ENCODE measurements at places on chromosomes 3 and 15. TPM values are rescaled to one million over a fixed set of nuclear protein-coding genes. Genes with fewer than 3 reads are reported as not detected.

GRCh38 chr3:88230638-88231037, 80.9 kb downstream of the C3orf38 start:
- no peak for DNase-seq
- no peaks in the 10 kb centered on the region for H3K36me3 ChIP-seq
- H3K27ac ChIP-seq = no peak overlapping the region
- H3K27me3 ChIP-seq = no peaks in the 10 kb centered on the region

DNA sequence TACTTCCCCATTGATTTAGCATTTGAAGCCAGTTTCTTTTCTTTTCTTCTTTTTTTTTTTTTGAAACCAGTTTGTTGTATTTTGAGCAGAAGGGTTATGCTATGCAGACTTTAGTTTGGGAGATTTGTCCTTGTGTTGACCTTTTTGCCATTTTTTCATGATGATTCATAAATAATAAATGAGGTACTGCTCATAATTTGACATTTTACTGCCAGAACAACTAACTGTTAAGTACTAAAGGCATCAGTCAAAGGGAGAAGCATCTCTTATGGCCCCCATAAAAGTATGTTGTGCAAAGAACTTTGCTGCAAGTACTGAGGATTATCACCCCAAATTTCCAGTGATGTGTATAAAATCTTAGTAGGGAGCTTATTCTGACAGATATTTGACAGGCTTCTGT, 1.7 kb upstream of the GPR87 start:
- H3K27ac ChIP-seq = no peak overlapping the region
- DNase-seq = no peak
- H3K36me3 ChIP-seq = no peaks in the 10 kb centered on the region
- no peaks in the 10 kb centered on the region for H3K4me1 ChIP-seq
- H3K27me3 ChIP-seq = no peaks in the 10 kb centered on the region
- no peak overlapping the region for H3K4me3 ChIP-seq

GRCh38 chr3:101966226-101966625, 116.9 kb downstream of the NFKBIZ start:
- no peaks in the 10 kb centered on the region for H3K27me3 ChIP-seq
- no peak overlapping the region for H3K27ac ChIP-seq
- no peaks in the 10 kb centered on the region for H3K4me1 ChIP-seq
- no peak for DNase-seq
- H3K36me3 ChIP-seq = no peaks in the 10 kb centered on the region

DNA sequence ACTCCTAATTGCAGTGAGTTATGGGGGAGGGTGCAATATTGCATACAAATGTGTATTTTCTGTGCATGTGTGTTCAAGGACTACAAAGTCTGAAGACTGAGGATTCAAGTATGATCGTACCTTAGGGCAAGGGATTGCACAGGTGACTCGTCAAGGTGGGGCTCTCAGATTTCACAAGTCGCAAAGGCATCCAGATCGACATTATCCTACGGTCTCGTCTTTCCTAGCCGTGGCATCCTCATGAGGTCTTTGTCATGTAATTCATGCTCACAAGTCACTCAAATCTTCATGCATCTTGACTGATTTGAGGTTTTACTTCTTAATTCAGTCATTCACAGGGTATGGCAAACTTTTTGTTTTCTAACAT, 191.4 kb upstream of the HES1 start:
- H3K4me3 ChIP-seq = no peak overlapping the region
- H3K36me3 ChIP-seq = no peaks in the 10 kb centered on the region
- no peaks in the 10 kb centered on the region for H3K27me3 ChIP-seq
- H3K4me1 ChIP-seq = no peaks in the 10 kb centered on the region
- no peak for DNase-seq
- no peak overlapping the region for H3K27ac ChIP-seq

DNA sequence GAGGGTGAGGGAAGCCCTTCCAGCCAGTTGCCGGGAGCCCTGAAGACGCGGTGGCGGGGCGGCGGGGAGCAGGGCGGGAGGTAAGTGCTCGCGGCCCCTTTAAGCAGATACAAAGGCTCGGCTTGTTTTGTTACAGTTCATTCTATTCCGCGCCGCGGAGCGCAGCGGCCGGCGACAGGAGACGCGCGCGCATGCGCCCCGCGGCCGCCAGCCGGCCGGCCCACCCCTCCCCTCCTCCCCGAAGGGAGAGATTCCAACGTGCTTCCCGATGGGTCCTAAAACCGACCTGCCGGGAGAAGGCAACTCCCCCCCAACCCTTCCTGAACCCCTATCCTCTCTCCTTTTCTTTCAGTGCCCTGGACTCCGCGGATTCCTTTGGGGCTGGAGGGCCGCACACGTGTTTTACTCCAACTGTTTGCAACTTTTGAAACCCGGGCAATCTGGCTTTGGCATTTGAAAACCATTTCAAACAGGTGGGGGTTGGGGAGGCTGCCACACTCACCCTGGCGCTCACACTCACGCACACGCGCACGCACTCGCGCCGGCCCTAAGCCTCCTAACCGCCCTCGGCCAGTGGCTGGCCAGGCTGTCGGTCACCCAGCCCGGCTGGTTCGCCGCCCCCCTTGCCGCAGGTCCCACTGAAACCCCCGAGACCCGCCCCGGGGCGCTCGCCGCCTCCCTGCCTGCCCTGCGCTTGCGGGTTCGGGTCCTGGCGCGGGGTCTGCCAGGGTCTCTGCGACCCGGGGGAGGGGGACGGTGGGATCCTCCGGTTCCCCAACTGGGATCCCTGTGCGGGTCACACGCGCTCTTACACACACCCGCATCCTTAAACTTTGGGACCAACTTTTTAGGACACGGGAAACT, at the start of gene MAGI1:
MAGI1 (minus strand) TSS at position 193 of the 864 bp plus-strand sequence. CDS start 610 bp downstream, outside the sequence.
- no peaks in the 10 kb centered on the region for H3K36me3 ChIP-seq
- peaks cover 5% of the 10 kb centered on the region for H3K4me1 ChIP-seq
- H3K27ac ChIP-seq = peak within 1 kb of the TSS; percentile 91
- peak; percentile 79 for DNase-seq

DNA sequence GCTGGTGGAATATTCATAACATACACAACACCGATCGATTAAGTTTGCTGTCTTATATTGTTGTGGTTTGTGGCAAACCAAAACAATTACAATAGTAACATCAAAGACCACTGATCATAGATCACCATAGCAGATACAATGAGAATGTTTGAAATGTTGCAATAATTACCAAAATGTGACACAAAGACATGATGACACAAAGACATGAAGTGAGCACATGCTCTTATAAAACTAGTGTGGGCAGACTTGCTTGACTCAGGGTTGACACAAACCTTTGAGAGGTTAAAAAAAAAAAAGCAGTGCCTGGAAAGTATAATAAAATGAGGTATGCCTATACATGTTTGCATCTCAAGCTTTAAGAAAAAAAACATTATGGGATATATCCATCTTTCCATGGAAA, 130.3 kb downstream of the NR1I2 start:
- peaks cover 4% of the 10 kb centered on the region for H3K36me3 ChIP-seq
- H3K4me3 ChIP-seq = no peak overlapping the region
- DNase-seq = no peak
- H3K27ac ChIP-seq = no peak overlapping the region
- H3K4me1 ChIP-seq = no peaks in the 10 kb centered on the region
- no peaks in the 10 kb centered on the region for H3K27me3 ChIP-seq

GRCh38 chr15:38750786-38751185, 186.2 kb upstream of the RASGRP1 start:
- H3K4me3 ChIP-seq = no peak overlapping the region
- DNase-seq = no peak
- no peaks in the 10 kb centered on the region for H3K27me3 ChIP-seq
- H3K27ac ChIP-seq = no peak overlapping the region
- no peaks in the 10 kb centered on the region for H3K36me3 ChIP-seq
- no peaks in the 10 kb centered on the region for H3K4me1 ChIP-seq

- no peaks in the 10 kb centered on the region for H3K36me3 ChIP-seq
- no peaks in the 10 kb centered on the region for H3K27me3 ChIP-seq
- no peak overlapping the region for H3K27ac ChIP-seq
- peaks cover 5% of the 10 kb centered on the region for H3K4me1 ChIP-seq
- peak; percentile 2 for DNase-seq
Observed at GRCh38 chr3:119175872-119176756, 2.7 kb downstream of the UPK1B start.

GRCh38 chr3:149954812-149955211, 15.9 kb downstream of the PFN2 start:
- no peak for DNase-seq
- no peak overlapping the region for H3K4me3 ChIP-seq
- no peak overlapping the region for H3K27ac ChIP-seq
- no peaks in the 10 kb centered on the region for H3K27me3 ChIP-seq
- H3K4me1 ChIP-seq = no peaks in the 10 kb centered on the region
- H3K36me3 ChIP-seq = peaks cover 14% of the 10 kb centered on the region

- no peak overlapping the region for H3K27ac ChIP-seq
- peaks cover 37% of the 10 kb centered on the region for H3K27me3 ChIP-seq
- no peaks in the 10 kb centered on the region for H3K4me1 ChIP-seq
- no peak for DNase-seq
Observed at GRCh38 chr15:91294344-91294743, 194.3 kb downstream of the SV2B start.

GRCh38 chr3:126342991-126343648, 14.1 kb downstream of the KLF15 start:
- peaks cover 3% of the 10 kb centered on the region for H3K27me3 ChIP-seq
- no peak overlapping the region for H3K4me3 ChIP-seq

DNA sequence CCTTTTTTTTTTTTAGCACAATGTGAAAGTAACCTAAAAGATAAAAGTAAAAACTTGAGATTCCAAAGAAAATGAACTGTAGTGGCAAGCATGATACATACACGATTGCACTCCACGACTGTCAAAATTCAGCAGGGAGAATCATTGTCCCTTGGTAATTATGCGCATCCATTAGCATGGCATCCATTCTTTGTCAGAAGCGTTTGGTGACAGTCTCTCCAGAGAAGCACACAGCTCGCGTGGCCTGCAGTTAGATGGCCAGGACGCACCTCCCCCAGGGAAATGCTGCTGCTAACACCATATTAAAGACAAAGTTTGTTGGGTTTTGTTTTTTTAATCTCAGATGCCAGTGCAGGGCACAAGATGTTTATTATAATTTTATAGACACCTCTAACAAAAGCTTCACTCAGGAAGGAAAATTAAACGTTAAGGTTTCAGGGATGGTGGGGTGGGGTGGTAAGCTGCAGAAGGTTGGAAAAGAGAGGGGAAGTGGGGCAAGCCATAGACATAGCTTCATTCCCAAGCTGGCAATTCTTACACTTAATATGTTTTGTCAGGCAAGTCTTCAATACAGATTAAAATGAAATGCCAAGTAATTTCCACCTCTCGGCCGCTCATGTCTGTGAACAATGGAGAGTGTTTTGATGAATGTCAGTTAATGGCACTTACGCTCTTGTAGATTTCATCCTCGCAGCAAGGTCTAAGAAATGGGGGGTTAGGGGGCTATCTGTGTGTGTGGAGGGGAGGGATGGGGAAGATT, 142.8 kb upstream of the TOPAZ1 start:
- H3K27me3 ChIP-seq = peaks cover 2% of the 10 kb centered on the region
- no peak overlapping the region for H3K27ac ChIP-seq
- H3K4me3 ChIP-seq = no peak overlapping the region
- no peak for DNase-seq
- no peaks in the 10 kb centered on the region for H3K4me1 ChIP-seq

GRCh38 chr15:43277901-43278300, 11.2 kb upstream of the TGM5 start:
- no peak overlapping the region for H3K4me3 ChIP-seq
- H3K27me3 ChIP-seq = no peaks in the 10 kb centered on the region
- H3K4me1 ChIP-seq = no peaks in the 10 kb centered on the region
- H3K27ac ChIP-seq = no peak overlapping the region
- no peak for DNase-seq

DNA sequence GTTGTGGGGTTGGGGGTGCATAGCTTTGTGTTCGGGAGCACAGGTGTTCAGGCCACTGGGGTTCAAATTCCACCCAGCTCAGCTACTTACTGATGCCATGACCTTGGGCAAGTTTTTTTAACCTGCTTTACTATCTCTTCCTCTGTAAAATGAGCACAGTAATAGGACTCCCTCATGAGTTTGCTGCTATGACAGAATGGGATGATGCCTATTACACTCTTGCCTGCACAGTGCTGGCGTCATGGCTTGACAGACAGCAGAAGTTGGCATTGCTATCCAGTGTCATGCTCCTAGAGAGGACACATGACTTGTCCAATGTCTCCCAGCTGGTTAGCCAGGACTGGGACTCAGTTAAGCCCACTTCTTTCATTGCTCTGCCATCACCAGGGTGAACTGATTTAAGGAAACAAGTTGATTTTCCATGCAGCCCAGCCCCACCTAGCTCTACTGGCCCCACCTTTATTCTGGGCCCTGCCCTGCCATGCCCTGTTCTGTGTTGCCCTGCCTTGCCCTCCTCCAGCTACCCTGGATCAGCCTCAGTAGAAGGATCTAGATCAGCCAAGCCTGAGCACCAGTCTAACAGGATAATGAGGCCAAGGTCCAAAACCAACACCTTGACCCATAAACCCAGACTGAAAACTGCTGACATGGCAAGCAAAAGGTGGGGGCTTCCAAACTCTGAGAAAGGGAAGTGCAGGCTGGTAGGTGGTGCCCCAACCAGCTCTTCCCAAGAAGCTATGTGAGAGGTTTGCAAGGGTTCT, 155.8 kb upstream of the ATP11B start:
- no peaks in the 10 kb centered on the region for H3K4me1 ChIP-seq
- no peak overlapping the region for H3K27ac ChIP-seq
- no peak overlapping the region for H3K4me3 ChIP-seq
- no peak for DNase-seq

DNA sequence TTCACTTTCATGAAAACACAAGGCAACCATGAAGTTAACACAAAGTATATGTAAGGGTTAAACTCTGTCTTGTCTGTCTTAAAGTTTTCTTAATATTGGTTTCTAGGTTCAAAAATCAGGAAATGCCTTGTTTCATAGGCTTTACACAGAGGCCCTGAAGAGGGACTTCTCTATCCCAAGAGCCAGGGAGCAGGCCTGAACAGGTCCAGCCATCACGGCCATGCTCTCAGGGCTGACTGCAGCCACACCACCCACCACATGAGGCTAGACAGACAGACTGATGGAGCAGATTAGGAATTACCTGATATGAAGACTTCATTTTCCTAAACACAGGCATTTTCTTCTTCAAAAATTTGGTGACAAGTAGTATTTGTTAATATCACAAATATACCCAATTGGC, 502.9 kb downstream of the GABRG3 start:
- no peaks in the 10 kb centered on the region for H3K27me3 ChIP-seq
- no peak overlapping the region for H3K4me3 ChIP-seq
- H3K4me1 ChIP-seq = no peaks in the 10 kb centered on the region

EPM2AIP1 gene
- 7.3 TPM for total RNA-seq

TRPM7 gene
- total RNA-seq = 44.9 TPM

FGD5 gene
- 0.77 TPM for total RNA-seq

GLDN gene
- 0.57 TPM for total RNA-seq

RPUSD2 gene
- 17.5 TPM for total RNA-seq

C3orf85 gene
- total RNA-seq = not detected

SAMMSON gene
- not detected for total RNA-seq

PIAS1 gene
- 44.5 TPM for total RNA-seq

CFAP100 gene
- not detected for total RNA-seq

MYO5C gene
- 28.2 TPM for total RNA-seq

NLGN1 gene
- total RNA-seq = 0.85 TPM
